Muscle of leg (tissue), 16 donors: ENCODE measurements at places on chromosomes 4 and X. TPM values are rescaled to one million over a fixed set of nuclear protein-coding genes. Genes with fewer than 3 reads are reported as not detected.

The SLC6A14 gene
- not detected for total RNA-seq

The FAM149A gene
- total RNA-seq: 9.4 TPM

The CYTL1 gene
- total RNA-seq: 11.0 TPM

The UCP1 gene
- not detected for total RNA-seq

- DNase-seq: no peak
- H3K4me3 ChIP-seq: no peak overlapping the region
- no peaks in the 10 kb centered on the region for H3K36me3 ChIP-seq
- no peak overlapping the region for H3K27ac ChIP-seq
- H3K4me1 ChIP-seq: peaks cover 10% of the 10 kb centered on the region
These were observed 4.3 kb downstream of the CLGN start for GRCh38 chr4:140423106-140423505.

DNA sequence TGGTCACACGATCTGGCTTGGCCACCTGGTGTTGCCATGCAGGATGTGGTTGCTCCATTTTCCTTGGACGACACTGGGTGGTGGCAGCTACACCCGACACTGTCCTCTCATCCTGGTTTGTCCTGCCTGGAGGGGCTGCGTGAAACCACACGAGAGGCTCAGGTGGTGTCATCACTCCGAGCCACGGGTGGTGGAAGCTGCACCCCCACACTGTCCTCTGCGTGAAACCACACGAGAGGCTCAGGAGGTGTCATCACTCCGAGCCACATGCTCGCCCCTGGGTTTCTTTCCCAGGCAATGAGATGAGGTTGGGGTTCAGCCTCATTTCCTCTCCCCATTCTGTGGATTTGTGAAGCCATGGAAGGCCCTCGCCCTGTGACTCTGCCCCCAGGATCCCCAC, 34.3 kb downstream of the WFS1 start:
- DNase-seq: no peak
- H3K36me3 ChIP-seq: peaks cover 28% of the 10 kb centered on the region
- peaks cover 8% of the 10 kb centered on the region for H3K27me3 ChIP-seq
- no peaks in the 10 kb centered on the region for H3K4me1 ChIP-seq
- no peak overlapping the region for H3K27ac ChIP-seq
